ENCODE measurements at places on chromosomes 11 and 22. TPM values are rescaled to one million over a fixed set of nuclear protein-coding genes. Genes with fewer than 3 reads are reported as not detected.
A peak's percentile ranks its signal among the peaks of the same experiment; 100 is the strongest.

Gene TP53AIP1
- not detected for total RNA-seq

Gene CREB3L1
- total RNA-seq: 40.9 TPM

Gene TSGA10IP
- total RNA-seq: not detected

Gene BBOX1
- not detected for total RNA-seq

Gene DKK3
- 769 TPM for total RNA-seq

Gene TMEM179B
- 20.5 TPM for total RNA-seq

Gene PDE3B
- total RNA-seq: 5.9 TPM

Gene JAM3
- 36.2 TPM for total RNA-seq

GRCh38 chr22:27552176-27552575 lies 249.4 kb downstream of the MN1 start:
- no peak for DNase-seq

GRCh38 chr11:76788661-76789442 lies 5.7 kb downstream of the TSKU start:
- DNase-seq: no peak

DNA sequence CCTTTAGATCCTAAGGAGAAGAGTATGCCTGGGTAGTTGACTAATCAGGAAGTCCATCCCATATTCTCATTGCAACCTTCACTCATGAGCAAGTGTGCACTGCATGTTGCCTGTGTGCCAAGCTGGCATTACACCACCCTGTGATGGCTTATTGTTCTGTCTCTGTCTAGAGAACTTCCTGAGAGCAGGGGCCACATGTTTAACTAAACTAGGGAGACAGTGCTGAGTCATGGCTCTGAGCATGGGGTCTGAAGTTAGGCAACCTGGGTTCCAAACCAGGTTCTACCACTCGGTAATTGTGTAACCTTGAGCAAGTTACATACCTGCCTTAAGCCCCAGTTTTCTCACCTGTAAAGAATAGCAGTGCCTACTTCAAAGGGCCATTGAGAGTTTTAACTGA lies 39.6 kb downstream of the CSNK2A3 start:
- no peak for DNase-seq

- no peak for DNase-seq
Observed at GRCh38 chr11:63599211-63600122, 14.8 kb downstream of the PLAAT3 start.

DNA sequence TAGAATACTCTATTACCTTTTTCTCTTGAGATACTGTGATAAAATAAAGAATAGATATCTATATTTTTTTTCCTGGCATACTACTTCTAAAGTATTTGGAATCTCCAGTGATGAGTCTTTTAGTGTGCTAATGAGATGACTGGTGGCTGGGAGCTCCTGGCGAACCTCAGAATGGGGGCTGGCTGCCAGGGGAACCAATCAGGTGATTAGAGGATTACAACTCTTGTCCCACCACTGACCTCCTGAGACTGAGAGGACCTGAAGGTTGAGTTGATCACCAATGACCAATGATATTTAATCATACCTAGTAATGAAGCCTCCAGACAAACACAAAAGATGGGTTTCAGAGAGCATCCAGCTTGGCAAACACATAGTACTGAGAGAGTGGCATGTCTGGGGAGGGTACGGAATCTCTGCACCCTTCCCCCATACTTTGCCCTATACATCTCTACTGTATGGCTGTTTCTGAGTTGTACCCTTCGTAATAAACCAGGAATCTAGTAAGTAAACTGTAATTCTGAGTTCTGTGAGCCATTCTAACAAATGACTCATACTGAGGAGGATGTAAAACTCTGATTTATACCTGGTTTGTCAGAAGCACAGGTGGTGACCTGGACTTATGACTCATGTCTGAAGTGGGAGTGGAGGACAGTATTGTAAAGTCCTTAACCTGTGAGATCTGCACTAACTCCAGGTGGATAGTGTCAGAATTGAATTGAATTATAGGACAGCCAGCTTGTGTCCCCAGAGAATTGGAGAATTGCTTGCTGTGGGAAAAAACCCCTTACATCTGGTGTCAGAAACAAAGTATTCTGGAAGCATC lies 325.3 kb upstream of the LRRC4C start:
- no peak for DNase-seq

GRCh38 chr11:58688789-58689503 lies 42.8 kb downstream of the GLYAT start:
- DNase-seq: no peak

DNA sequence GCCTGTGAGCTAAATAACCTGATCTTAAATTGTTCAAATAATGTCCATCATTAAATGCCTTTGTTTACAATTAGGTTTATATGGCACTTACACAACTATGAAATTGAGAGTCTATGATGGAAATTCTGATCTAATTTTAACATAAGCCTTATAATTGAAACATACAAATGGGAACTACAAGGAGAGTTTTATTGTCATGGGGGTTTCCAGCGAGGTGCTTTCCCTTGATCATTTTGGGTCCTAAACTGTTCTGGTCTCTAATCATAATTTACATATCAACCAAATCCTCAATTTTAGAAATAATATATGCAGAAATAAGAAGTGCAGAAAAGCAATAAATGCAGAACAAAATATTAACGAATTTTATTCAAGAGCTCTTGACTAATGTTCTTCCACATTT lies 44.9 kb downstream of the RRAS2 start:
- DNase-seq: no peak

- DNase-seq: peak; percentile 7
Observed at GRCh38 chr22:23205339-23206049, 25.2 kb downstream of the BCR start.

DNA sequence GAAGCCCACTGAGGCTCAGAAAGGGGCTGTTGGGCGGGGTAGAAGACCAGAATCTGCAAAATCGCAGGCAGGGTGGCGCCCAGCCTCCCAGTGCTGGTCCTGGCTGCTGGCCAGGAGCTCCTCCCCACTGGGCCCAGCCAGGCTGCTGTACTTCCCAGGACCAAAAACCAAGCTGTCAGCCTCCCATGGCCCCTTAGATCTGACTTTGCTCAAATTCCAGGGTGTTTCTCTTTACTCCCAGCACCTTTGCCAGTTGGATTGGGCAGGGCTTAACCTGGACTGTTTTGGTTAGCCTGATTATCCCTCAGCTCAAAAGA lies 44.2 kb upstream of the WEE1 start:
- peak; percentile 26 for DNase-seq

- peak; percentile 46 for DNase-seq
Observed at GRCh38 chr11:114082767-114083181, 23.3 kb downstream of the ZBTB16 start.

DNA sequence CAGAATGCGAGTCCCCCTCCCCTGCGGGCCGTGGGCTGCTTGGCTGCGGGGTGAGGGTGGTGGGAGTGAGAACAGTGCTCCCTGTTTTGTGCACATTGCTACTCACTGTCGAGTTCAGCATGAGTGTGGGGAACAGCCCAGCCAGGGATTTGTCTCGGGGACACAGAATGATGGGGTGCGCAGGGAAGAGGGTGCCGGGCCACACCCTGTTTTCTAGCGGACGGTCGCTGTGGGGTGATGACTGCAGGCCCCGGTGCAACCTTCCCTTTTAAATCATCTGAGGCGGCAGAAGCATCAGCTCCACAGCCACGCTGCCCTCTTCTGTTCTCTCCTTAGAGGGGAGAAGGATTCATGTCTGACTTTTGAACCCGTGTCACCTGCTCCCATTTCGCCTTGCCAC lies 1051.2 kb downstream of the TBC1D22A start:
- DNase-seq: no peak

DNA sequence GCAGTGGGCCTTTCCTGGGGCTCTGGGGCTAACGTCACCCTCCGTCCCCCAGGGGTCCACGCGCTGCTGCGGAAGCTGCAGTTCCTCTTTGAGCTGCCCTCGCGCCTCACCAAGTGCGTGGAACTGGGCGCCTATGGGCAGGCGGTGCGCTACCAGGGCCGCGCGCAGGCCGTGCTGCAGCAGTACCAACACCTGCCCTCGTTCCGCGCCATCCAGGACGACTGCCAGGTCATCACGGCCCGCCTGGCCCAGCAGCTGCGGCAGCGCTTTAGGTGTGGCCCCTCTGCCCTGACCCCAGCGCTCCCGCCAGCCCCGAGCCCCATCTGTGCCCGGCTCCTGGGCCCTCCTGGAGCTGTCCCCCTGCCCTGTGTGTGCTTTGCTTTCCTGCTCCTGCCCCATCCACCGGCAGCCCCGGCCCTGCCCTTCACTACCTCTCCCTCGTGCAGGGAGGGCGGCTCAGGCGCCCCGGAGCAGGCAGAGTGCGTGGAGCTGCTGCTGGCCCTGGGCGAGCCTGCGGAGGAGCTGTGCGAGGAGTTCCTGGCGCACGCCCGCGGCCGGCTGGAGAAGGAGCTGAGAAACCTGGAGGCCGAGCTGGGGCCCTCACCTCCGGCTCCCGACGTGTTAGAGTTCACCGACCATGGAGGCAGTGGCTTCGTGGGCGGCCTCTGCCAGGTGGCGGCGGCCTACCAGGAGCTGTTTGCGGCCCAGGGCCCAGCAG lies 3.8 kb upstream of the TM7SF2 start:
- no peak for DNase-seq

DNA sequence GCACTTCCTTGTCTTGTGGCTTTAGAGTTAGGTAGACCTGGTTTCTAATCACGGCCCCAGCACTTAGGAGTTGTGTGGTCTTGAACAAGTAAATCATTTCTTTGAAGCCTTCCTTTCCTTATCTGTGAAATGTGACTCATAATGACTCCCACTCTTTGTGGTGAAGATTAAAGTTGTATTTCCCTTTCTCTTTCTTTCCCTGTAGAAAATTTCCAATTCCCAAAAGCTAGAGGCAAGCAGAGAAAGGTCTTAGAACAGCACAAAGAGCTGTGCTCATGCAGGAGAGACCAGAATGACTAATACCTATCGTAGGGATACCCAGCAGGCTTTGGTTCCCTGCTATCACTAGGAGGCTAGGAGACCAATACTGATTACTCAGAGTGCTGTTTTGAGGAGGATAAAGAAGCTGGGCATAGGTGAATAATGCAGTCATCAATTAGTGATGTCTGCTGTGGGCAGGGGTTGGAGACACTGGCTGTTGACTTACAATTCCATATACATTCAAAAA lies 270.7 kb upstream of the SYN3 start:
- no peak for DNase-seq

GRCh38 chr22:18058371-18059093 lies 19.3 kb upstream of the PEX26 start:
- no peak for DNase-seq

- no peak for DNase-seq
Observed at GRCh38 chr11:3890014-3890413, 34.5 kb downstream of the STIM1 start.

All from left ventricle myocardium inferior (tissue), 1 donor.